ENCODE measurements at places on chromosomes 12 and 14.

DNA sequence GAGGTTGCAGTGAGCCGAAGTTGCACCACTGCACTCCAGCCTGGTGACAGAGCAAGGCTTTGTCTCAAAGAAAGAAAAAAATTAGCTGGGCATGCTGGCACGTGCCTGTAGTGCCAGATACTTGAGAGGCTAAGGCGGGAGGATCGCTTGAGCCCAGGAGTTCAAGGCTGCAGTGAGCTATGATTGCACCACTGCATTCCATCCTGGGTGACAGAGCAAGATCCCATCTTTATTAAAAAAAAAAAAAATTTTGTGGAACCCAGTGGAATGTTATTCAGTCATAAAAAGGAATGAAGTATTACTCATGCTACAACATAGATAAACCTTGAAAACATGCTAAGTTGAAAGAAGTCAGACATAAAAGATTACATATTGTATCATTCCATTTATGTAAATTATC, 8.3 kb upstream of the ERBB3 start:
- no peak for DNase-seq

DNA sequence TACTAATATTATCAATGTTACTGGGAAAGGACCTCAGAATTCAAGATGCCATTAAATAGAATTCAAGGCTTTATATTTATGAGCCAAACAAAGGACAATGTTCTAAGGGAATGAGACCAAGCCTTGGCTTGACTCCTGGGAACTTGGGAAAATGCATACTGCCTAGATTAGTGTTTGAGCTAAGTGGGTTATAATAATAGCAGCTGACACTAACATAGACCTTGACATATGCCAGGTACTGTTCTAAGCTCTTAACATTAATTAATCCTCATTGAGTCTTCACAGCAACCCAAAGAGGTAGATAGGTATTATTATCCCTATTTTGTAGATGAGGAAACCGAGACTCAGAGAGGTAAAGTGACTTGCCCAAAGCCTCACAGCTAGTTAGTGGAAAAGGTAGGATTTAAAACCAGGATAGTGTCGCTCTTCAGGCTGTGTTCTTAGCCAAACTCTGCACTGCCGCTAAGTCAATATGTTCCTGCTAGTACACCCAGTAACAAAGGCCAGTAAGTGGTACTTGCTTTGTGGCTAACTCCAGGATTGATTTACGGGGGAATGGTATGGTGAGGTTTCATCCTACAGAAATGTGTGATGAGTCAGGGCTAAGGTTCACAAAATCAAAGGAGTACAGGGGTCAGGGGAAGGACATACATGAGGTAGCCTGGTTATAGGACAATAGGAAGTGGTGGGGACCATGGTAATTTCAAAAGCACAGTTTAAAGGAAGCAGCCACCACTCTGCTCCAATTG, 35.8 kb upstream of the PRKAB1 start:
- no peak for DNase-seq

DNA sequence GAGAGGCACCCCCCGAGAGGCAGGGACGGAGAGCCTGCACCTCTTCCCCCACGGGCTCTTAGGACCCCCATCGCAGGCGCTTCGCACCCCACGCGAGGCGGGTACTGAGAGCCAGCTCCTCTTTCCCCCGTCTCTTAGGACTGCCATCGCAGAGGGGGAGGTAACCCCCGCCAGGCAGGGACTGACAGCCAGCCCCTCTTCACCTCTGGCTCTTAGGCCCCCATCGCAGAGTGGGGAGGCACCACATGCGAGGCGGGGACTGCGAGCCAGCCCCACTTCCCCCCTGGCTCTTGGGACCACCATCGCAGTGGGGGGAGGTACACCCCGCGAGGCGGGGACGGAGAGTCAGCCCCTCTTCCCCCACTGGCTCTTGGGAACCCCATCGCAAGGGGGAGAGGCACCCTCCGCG, 46.1 kb downstream of the DDX11 start:
- DNase-seq, result no peak

DNA sequence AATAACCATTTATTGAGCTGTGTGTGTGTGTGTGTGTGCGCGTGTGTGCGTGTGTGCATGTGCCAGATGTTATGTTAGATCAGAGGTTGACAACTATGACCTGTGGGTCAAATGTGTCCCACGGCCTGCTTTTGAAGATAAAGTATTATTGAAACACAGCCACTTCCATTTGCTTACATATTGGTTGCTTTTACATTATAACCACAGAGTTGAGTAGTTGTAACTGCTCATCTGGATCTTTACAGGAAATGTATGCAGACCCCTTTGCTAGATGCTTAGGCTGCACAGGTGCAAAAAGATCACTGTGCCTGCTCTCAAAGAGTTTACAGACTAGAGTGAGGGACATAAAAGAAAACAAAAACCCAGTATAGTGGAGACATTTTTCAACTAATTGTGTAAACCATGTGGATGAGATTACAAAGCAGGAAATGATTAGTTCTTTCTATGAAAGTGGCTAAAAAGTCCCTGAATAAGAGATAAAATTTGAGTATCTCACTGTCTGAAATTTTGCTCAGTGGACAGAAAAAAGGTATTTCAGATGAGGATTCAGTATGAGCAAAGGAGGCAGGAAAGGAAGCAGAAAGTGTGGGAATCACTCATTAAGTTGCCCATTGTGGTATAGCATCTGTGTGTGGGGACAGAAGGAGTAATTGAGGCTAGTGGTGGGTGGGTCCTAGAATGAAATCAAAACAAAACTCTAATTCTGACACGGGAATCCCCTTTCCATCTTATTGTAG, 188.4 kb downstream of the PAH start:
- DNase-seq, result peak; percentile 46

GRCh38 chr12:110252716-110253115, 28.3 kb upstream of the ATP2A2 start:
- DNase-seq, result no peak

DNA sequence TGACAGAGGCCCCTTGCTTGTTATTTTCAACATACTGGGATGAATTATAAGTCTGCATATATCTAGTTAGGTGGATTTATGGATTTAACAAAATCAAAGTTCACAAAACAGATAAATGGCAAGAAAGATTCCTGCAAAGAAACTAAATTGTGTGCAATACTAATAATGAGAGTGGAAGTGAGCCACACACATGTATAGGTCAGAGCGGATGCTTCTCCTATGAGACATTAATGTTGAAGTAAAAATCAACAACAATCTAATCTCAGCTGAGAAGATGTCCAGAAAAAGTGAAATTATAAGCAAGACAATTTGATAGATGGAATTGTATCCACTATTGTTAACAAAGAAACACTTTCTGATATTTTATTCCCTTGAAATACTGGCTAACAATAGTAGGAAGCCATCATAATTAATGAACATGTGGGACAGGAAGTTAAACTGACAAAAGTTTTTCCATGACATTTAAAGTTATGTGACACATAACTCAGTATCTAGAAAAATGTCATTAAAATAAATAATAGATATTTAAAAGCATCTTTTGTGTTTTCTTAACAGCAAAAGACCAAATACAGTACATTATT, 39.7 kb downstream of the RAD51B start:
- no peak for DNase-seq

DNA sequence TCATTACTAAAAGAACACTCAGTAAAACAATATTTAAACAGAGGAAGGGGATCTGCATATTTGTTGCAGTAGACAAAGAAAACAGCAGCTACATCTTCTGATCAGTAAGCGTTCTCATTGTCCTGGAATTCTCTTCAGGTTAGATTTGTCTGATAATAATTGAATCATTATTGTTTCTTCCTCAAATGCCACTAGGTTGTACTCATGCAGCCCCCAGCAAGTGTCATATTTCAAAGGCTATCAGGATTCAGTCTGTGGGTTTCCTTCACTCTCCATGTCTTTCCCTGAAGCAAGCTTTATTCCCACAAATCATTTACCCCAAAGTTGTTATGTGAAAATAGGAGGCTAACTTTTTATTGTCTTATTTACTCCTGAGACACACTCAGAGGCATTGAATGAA, 14.7 kb downstream of the PIK3C2G start:
- no peak for DNase-seq

Data from GM20000 (cell line).